Activated T-helper 9 cell treated with anti-CD3 and anti-CD28 coated beads, Interleukin-2, amount 50 U/mL, for 16 hours (primary cell): ENCODE measurements at places on chromosomes 16 and 17.

DNA sequence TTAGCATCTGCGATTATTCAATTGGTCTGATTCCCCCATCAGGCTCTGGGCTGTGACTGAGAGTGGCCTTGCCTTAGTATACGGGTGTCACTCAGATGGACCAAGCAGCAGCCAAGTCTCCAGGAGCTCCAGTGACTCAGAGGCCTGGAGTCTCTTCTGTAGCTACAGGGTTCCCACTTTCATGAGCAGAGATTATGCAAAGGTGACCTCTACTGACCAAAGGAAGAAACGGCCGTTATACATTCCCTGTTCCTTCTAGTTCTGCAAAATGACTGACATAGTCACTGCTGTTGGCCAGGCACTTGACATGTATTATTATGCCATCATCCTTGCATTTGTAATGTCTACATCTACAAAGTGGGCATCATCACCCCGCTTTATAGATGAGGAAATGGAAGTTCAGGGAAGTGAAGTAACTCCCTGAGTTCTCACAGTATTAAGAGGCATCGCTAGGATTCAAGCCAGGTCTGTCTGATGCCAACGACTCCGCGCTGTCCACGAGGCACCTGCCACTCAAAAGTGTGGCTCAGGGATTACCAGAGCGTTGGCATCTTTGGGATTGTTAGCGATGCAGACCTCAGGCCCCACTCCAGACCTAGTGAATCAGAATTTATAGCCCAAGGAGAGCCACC is 23.3 kb downstream of the SLC38A7 start:
- no peak for DNase-seq

DNA sequence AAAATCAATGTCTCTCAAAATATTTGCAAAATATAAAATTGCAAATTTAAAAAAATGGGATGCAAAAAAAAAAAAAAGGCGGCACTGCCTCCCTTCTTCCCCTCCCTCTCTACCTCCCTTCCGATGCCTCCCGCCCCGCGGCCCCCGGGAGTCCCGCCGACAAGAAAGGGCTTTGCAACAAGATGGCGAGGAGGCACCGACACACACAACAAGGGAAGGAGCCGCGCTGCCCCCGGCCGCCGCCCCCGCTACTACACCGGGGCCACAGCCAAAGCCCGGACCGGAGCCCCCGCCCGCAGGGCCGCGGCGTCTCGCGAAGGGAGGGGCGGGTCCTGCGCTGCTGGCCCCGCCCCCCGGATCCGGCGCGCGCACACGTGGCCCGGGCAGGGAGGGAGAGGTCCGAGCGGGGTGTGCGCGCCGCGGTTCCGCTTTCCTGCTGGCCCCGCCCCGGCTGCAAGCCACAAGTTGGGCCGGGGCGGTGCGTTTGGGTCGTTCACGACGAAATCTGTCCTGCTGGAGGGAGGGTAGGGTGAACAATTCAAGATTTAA is at the start of gene MNT:
TSS of gene MNT (minus strand) at position 184 of the 549 bp plus-strand sequence. CDS start 348 bp downstream, outside the sequence.
- DNase-seq: peak; percentile 94

GRCh38 chr17:52064791-52065211 is 93.7 kb downstream of the CA10 start:
- no peak for DNase-seq

GRCh38 chr16:65867276-65867960 is 499.1 kb upstream of the CDH5 start:
- no peak for DNase-seq

DNA sequence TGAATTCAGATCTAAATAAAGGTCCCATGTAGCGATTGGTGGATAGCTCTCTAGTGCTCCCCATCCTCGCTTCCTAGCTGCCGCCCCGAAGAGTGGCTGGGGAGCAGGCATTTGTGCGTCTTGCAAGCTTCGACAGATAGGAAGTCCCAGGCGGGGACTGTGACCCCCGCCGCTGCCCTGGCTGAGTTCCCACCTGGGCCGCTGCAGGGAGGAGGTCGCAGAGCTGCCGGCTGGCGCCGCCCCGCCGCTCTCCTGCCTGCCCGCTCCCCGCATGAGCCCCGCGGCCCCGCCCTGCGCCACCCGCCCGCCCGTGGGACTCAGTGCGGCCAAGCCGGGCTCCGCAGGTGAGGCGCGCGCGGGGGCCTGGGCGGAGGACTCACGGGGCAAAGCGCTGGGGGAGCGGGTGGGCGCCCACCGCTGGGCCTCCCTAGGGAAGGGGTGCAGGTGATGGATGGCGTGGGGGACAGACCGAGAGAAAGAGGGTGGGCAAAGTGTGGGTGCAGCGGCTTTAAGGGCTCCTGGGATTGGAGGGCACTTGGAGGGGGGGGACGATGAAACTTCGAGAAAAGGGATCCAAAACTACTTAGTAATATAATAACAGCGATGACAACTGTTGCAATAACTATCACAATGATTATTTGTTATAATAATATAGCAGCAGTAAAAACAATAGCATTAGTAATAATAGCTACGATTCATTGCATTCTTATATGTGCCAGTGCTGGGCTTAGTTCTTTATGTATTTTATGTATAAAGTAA is at the start of gene OTOA:
TSS of gene OTOA (plus strand) at position 80 of the 759 bp plus-strand sequence. CDS start 14,547 bp downstream, outside the sequence.
- DNase-seq: peak; percentile 9

- DNase-seq: peak; percentile 56
Observed at GRCh38 chr16:89917773-89918452, 749 bp upstream of the MC1R start.

DNA sequence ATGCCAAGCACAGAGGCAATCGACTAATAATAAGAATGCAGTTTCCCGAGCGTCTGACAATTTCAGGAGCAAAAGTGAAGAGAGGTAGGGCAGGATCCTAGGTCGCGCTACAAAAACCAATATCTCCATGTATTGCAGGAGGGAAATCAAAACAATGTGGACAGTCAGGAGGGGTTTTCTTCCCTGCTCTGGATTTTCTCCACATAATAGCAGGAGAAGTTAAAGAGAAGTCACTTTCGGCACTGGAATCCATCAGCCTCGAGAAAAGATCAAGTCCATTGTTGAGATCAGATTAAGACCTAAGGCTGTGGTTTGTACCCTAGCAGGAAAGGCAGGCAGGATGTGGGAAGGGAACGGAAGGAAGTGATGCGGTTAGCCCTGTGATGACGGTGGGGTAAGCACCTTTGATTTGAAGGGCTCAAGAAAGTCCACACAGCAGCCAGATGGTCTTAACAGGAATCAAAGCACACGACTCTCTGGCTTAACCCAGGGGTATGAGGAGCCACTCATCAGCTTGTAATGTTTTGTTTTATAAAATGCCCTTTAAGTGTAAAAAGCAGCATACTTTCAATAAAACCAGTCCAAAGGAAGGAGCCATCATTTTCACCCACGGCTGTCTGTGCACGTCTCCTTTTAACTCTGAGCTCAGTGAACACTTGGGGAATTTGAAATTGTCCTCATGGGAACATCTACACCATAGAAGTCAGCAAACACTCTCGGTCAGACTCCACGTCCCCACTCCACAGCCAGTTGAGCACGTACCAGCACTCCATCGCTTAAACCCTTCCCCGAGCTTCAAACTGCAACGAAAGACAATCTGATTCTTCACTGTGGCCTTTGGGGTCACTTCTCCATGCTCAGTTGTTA is 15.8 kb upstream of the AKTIP start:
- peak; percentile 58 for DNase-seq

DNA sequence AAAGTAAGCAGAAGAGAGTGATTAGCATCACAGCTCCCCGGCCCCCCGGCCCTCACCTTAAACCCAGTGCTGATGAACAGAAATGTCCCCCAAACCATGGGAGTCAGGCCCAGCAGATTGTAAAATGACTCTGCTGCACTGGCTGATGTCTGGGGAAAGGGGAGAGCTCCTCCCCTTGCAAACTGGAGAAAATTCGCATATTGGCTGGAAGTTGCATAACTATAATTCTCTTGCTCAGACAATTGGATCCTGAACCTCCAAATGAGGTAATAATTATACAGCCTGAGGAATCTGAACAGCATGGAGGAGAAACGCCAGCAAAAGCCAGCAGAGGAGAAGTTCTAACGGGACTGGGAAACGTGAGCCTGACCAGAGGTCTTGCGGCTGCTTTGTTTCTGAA is 109.7 kb downstream of the C16orf95 start:
- no peak for DNase-seq

GRCh38 chr17:50026837-50027171 is 29.1 kb upstream of the ITGA3 start:
- peak; percentile 70 for DNase-seq

DNA sequence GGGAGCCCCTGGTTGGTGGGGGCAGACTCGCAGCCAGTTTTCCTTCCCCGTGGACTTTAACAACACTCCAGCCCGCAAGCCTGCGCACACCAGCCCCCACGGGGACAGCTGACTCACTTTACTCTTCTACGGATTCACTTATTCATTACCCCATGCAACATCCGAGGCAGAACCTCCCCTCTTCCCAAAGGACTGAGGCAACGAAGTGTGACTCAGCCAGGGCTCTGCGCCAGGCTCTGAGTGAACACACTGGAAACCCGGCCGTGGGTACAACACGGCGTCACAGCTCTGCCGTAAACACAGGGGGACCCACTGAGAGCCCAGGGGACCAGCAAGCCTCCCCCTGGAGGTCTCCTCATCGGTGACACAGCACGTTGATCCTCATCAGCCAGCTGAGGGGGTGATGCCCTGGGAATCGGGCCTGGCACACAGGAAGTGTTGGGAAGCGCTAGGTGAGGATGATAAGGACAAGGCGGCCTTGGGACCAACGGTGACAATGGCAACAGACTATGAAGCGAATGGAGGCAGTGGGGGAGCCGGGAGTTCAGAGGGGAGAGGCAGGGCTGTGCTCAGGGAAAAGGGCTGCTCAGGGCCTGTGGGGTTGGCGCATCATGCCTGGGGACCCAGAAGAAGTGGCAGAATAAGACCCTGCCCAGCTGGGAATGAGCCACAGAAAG is 14.6 kb downstream of the COTL1 start:
- DNase-seq: peak; percentile 32

DNA sequence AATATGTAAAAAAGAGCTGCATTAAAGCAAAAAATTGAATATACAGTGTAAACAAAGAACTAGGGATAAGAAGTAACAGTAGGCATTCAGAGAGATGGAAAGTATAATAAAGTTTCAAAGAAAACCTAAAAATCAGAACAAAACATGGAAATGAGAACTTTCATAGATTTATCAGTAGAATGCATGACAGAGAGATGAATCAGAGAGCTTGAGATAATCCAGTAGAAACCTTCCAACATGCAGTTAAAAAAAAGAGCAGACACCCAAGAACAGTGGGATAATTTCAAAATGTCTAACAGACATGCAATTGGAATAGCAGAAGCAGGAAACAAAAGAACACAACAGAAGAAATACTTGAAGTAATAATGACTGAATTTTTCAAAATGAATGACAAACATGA is 1384.2 kb downstream of the CDH11 start:
- no peak for DNase-seq

DNA sequence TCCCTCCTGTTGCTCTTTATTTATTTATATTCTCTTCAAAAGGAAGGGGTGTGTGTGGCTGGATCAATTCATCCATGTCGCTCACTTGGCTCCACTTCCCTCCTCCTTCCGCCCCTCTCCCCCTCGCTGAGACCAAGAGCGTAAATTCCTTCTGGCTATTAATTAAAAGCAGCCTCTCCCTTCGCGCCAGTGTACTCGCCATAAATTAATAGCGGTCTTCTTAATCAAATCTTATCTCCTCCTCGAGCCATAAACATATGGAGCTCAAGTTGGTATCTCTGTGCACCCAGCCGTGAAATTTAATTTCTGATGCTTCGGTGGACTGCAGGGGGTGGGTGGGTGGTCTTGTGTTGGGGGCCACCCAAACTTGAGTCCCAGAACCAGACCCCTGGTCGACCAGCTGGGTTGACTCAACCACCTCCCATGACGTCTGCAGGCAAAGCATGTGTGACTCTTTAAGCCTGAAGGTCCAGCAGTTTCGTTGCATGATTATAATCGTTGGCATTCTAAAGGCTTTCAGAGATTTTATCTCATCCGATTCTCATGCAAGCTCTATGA is 57.9 kb downstream of the SDK2 start:
- no peak for DNase-seq

GRCh38 chr16:1865902-1866690 is 5.9 kb downstream of the MEIOB start:
- no peak for DNase-seq

DNA sequence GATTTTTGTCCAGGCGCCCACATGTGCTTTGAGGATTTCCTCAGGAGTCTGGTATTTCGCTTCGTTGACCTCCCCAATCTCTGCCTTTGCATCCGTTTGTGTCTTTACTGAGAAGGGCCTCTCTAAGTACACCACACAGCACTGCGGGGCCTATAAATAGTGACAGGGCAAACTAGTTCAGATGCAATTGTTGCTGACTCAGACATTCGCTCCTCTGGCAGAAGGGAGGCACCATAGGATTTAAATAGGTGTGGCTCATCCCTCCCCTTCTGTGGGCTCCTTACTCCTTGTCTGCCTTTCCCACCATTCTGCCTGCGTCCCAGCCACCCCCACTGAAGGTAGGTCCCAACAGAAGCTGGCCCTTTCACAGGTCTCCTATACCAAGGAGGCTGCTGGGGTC is 192.3 kb downstream of the SHISA9 start:
- DNase-seq: no peak

DNA sequence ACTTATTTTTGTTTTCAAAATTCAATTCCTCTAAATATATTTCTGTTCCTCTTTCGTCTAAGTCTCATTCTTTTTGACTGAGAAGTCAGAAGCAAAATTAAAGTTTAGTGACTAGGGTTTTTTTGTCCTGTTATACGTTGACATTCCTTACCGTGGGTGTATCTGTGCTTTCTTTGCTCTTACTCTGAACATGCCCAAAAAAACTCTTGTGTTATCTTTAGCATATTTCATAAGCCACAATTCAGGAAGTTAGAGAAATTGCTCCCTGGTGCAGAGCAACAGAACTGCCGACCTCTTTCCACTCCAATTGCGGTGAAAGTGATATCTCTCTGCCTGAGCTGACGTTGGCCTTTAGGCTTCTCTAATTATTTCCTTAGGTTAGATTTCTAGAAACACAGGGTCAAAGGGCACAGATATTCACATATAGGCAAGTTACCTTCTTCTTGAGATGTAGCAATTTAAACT is 65.7 kb downstream of the CENPV start:
- DNase-seq: no peak

GRCh38 chr16:78574571-78574970 is 475.1 kb downstream of the WWOX start:
- no peak for DNase-seq

DNA sequence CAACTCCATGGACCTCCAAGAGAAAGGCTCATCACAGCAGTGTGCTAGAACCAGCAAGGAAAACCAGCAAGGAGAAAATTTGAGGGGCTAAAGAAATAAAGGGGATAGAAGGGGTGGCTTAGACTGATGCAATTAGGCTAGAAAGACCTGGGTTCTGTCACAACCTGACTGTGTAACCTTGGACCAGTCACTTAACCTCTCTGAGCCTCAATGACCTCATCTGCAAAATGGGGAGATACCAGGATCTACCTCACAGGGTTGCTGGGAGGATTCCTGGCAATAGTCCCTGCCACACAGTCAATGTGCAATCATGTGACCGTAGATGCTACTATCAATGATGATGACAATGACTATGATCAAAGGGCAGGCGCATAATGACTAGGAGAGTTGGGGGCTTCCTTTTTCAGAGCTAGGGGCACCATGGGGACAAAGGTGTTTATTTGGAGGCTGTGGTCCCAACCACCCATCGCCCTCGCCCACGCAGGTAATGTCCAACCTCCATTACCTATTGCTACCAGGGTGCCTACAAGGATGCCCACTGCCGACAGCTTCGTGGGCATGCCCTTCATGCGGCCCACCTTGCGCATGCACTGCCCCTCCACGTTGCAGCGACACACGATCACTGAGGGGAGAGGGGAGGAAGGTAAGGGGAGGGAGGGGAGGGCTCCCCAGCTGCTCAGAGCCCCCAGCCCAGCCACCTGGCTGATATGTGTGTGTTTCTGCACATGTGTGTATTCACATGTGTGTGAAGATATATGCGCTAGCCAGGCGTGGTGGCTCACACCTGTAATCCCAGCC is 9.7 kb downstream of the CDH16 start:
- DNase-seq: no peak
